Chondrocyte (in vitro differentiated cells): ENCODE measurements at places on chromosomes 5 and 9.

- DNase-seq: no peak
These were observed 31.2 kb upstream of the CEP120 start for GRCh38 chr5:123454259-123454911.

DNA sequence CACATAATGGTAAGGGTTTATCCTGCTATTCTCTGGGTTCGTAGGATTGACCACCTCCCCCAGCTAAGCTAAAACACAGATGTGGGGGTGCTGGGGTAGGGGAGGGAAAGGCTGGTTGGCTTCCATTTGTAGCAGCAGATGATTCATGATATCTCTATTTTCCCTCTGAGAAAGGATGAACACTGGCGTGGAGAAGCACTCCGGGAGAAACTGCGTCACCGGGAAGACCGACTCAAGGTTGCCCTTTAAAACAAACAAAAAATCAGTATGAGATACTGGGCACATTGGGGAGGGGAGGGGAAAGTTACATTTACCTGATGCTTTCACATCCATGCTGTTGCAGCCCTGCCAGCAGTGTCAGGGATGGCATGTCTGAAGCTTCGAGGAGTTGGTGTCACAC is 28.2 kb downstream of the RAB14 start:
- DNase-seq: no peak

GRCh38 chr5:149363358-149363757 is 5.5 kb downstream of the PCYOX1L start:
- DNase-seq: no peak

DNA sequence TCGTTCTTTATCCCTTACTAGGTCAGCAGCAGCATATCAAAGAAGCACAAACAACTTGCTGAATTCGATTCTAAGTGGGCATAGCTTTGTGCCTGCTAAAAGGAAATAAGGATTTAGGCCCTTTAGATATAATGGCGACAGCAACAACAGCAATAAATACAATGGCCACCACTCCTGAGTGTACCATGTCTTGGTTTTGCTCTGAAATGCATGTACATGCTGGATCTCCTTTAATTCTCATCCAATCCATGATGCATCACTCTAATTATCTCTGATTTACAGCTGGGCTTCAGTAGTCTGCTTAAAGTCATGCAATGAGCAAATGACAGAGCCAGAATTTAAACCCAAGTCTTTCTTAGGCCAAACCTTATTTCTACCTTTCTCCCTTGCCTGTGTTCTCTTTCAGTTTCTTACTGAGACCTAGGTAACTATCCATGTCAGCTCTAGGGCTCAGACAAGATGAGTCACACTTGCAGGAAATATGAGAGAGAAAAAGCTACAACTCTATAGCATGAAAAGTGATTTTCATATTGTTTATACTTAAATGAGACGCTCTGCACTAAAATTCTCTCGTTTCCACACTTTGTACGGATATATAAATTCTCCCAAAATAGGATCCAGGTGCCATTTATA is 111.8 kb downstream of the HMHB1 start:
- DNase-seq: no peak

- DNase-seq: no peak
These were observed 43.2 kb upstream of the ANKH start for GRCh38 chr5:14914623-14915260.

DNA sequence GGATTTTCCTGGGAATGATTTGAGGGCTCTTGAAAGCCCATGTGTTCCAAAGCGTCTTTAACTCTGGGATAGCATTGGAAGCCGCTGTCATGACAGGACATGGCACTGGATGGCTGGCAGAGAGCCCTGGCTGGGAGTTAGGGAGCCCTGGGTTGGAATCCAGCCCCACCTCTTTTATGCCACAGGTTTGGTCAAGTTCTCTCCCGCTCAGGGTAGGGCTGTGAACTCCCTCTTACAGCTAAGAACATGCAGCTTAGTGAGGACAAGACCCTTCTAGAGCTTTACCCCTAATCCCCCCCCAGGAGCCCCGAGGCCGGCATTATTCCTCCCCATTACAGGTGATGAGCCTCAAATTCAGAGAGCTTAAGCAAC is 37.2 kb downstream of the OLFML2A start:
- DNase-seq: no peak

DNA sequence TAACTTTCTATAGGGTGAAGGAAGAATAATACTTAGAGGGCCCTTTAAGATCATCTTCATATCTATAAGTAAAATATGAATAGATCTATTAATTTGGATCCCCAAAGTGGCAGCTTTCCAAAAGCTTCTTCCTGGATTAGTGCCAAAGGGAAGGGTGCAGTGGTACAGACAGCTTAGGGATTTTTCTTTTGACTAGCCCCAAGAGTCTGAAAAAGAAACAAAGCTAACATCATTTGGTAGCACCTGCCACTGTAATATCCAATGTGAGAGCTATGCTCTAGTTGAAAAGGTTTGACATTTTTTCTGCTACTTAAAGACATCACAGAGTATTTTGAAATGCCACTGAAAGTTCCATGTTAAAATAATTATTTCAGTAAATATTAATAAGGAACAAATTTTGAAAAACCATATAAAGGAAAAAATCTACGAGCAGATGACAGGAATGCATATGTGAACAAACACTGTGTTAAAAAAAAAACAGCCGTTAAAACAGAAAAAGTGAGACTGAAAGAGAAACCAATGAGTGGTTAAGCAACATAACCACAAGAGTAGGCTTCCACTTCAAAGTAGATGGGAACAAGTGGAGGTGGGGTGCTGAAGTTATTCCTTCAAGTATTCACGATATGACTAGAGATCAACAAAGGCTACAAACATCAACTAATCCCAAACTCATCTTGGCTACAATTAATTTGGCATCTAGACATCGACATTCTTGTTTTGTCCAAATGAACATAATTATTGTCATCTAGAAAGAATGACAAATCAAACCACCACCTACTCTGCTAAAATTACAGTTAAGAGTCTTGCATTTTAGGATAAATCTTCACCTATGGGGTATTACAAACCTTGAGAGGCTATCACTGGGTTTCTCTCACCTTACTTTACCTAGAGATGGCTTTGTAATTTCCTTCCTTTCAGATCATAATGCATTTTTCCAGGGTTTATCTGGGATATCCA is 137.5 kb downstream of the CPLANE1 start:
- DNase-seq: no peak

DNA sequence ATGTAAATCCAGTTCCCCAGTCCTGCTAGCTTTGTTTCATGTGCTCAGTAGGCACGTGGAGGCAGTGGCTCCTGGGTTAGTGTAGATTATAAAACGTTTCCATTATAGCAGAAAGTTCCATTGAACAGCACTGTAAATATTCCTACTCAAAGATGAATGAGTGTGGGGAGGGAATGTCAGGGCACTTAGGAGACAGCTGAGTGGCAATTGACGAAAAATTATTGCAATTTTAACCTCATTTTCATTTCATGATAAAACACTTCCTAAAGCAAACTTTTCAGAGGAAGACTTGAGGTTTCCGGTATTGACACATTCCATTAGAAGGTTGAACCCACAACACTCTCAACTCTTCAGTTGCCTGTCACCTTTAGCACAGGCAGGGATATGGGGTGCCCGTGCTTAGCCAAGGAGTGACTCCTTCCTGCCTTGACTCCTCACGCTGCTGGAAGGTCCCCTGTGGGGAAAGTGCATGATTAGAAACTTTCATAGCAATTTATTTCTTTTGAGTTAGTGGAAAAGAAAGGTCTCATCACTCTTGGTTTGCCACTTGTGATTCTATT is 41.2 kb downstream of the SLC46A2 start:
- DNase-seq: no peak

GRCh38 chr5:134133188-134133994 is 18.9 kb downstream of the TCF7 start:
- peak; percentile 85 for DNase-seq
